ENCODE measurements at places on chromosomes 1 and 21.

- no peak for DNase-seq
Measured at GRCh38 chr21:41850085-41850484, 29.1 kb downstream of the PRDM15 start.

DNA sequence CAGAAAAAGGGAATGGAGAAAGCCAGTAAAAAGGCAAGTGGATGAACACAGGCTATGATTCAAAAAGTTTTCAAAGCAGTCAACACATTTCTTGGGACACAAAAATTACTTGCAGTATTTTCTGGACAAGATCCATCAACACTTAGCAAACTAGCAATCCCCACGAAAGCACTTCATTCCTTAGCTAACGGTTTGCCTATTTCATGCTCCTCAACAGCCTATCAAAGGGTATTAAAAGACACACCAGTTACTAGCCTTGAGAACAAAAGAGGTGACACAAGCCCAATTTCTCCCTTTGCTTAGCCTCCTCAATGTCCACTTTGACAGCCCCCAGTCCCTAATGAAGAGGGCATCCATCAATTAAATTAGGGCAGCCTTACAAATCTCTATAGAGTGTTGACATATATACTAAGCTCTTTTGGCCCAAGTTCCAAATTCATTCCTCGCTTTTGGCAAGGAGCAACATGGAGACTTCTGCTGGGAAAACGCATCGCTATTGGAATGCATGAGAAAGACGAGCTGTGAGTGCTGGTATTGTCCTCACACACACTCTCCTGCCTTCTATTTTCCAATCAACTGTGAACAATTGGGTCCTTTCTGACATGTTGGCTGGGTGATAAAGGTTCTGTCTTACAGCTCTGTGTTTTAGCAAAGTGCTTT, 180.0 kb downstream of the TNR start:
- no peak for DNase-seq

DNA sequence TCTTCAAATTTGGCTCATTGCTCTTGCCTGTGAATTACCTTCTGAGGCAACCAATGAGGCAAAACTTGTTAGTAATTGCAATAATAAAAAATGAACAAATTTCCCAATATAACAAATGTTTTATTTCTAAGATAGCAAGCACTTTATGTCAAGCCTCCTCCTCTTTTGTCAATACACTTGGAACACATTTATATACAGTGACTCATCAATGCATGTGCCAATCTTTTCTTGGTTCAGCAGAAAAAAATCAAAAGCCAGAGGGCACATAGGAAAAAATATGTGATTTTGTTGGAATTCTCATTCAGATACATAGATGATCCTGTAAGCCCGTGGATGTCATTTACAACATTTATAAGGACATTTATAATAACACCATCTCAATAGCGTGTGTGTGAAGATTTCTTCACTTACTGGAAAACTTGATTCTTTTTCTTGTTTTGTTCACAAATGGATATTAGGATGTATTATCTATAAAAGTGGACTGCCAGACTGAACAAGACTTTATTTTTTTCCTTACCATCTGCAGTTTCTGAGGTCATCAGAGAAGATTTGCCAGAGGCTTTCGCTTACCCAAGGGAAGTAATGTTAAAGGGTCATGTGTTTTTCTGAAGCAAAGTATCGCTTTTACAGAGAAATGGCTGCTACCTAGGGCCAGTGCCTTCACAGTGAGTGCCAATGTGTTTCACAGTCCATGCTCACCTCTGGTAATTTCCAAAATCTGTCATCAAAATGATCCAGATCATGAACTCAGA, 645.7 kb upstream of the PTBP2 start:
- DNase-seq: no peak

DNA sequence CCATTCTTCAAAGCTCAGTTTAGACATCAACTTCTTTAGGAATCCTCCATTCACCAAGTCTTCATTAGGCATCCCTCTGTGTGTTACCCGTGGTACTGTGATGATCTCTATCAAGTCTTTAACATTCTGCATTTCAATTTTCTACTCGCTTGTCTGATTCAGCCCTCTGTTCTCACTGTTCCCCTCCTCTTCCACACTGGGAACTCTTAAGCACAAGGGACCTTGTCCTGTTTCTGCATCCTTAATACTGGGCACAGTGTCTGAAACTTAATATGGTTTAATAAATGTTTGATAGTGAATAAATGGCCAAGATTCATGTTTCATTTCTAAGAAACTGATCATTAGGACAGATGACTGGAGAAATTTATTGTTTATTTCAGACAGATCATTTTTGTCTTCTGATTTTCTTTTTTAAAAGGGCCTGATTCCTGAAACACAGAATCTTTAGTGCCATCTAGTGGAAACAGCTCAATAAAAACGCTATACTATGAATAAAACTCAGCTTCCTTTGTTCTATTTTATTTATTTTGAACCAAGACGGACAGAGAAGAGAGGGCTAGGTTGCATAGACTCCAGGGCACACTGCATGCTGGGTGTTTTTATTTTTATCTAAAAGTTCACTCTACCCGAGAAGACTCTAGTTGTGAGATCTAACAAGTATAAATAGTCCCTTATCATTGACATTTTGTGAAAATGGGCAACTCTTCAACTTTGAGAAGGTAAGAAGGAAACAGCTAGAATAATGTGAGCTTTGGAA, 7.0 kb upstream of the TRIM45 start:
- DNase-seq: peak; percentile 2

DNA sequence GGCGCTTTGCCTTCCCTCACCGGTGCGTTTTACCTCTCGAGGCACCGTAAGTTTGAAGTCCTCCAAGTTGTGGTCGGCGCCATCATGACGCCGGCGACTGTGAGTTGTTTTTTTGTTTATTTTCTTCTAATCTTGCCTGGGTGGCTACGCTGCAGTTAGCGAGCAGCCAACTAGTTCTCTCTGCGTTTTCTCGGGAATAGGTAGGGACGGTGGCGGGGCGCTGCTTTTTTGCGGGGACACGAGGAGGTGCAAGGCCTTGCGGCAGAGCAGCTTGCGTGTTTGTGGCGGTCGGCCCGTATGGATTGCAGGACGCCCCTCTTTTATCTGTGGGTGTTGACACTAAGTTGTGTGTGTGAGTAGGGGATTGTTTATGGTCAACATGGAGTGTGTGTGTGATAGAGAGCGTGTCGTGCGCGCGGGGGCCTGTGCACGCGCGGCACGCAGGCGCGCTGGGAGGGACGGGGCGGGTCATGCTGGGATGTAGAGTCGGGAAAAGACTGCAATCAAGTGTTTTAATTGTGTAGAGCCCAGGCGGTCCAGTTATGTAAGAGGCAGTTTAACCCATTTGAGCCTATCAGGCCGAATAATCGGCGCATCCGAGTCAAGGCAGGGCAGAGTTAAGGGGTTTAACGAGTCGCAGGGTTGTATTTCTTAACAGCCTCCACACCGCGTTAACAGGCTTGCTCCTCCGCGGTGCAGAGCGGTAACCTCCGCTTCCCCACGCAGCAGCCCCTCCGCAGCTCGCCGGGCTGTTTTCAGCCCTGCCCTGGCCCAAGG, 1.2 kb upstream of the NEGR1 start:
- DNase-seq: peak; percentile 10

DNA sequence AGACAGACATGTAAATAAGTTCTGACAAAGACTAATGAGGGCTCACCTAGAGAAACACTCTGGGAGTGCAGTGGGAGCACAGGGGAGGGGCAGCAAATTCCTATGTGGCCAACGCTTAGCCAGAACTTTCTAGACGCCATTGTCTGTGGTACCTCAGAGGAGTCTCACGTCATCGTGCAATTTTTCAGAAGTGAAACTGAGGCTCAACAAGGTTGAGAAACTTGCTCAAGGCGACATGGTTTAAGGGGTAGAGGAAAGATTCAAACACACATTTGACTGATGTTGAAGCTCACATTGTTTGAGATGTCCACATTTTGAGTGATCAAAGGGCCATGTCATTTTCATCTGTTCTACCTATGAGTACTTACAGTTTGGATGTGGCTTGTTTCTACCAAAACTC, 152.6 kb upstream of the LMO4 start:
- no peak for DNase-seq

DNA sequence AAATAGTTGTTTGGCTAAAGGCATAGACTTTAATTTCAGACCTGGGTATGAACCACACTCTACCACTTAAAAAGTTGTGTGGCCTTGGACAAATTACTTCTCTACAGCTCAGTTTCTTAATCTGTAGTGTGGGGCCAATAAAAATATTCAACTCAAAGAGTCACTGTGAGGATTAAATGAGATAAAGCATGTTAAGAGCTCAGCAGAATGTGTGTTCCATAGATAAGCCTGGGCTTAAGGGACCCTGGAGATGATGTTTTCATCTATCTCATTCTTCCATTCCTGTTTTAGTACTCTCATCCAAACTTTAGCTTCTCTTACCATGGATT, 17.7 kb downstream of the S100A10 start:
- no peak for DNase-seq

DNA sequence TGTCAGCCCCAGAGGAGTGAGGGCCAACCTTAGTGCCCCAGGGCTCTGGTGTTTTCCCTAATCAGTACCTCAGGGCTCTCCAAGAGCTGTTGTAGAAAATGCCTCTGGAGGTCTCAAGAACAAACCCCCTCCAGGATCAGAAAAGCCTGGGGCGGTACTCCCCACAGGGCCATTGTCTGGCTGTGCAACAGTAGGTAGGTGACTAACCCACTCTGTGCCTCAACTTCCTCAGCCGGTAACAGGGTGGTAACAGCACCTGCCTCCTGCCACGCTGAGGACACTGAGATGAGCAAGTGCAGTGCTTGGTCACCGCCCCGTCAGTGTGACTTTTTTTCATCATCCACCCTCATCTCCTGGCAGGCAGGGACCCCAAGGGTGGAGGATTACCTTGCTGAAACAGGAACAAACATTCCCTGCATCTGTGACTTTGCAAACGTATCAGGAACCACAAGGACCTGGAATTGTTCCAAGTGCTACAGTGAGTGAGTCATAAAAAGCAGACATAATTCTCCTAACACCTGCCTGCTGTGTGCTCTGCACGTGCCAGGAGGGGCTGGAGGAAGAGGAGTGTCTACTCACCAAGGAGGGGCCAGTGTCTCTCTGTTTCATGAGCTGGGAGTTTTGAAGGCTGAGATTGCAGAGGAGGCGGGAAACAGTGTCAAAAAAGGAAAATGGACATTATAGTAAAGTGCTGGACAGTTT, 440.8 kb downstream of the NPHP4 start:
- no peak for DNase-seq

DNA sequence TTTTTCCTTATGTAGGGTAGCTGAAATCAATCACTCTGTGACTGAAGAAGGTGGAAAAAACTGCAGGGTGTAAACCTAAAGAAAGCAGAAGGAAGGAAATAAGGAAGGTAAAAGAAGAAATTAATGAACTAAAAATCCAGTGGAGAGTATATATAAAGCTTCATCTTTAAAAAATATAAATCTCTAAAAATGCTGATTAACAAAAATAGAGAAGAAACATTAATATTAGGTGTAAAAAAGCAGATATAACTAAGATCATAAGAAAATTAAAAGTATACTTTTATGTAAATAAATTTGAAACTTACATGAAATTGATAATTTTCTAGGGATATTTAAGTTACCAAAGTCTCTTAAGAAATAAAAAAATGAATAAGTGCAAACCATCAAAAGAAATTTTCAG, 159.8 kb downstream of the GALNT2 start:
- DNase-seq: no peak

- DNase-seq: no peak
Measured at GRCh38 chr1:19712928-19713327, 48.3 kb downstream of the HTR6 start.

GRCh38 chr1:221801773-221802516, 60.1 kb upstream of the DUSP10 start:
- no peak for DNase-seq

- DNase-seq: peak; percentile 8
Measured at GRCh38 chr1:64505232-64505943, 35.5 kb downstream of the CACHD1 start.

- DNase-seq: no peak
Measured at GRCh38 chr1:71088645-71089287, 7.9 kb upstream of the ZRANB2 start.

GRCh38 chr1:2495026-2495425, 18.9 kb downstream of the PLCH2 start:
- DNase-seq: no peak

DNA sequence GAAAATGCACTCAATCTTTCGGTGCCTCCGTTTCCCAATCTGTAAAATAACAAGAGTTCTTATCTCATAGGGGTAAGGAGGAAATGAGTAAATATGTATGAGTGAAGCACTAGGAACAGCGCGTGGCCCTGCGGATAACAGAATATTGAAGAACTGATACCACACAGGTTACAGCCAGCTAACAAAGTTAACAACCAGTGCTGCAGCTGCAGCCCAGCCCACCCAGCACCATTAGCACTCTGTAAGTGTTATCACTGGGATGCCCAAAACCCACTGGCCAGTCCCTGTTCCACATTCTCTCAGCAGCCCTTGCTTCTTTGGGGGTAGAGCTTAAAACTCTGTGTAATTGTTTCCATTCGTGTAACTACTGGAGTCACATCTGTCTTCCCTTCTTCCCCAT, 89.5 kb downstream of the VWA5B1 start:
- no peak for DNase-seq

- DNase-seq: no peak
Measured at GRCh38 chr21:32687643-32688345, 40.0 kb downstream of the SYNJ1 start.

DNA sequence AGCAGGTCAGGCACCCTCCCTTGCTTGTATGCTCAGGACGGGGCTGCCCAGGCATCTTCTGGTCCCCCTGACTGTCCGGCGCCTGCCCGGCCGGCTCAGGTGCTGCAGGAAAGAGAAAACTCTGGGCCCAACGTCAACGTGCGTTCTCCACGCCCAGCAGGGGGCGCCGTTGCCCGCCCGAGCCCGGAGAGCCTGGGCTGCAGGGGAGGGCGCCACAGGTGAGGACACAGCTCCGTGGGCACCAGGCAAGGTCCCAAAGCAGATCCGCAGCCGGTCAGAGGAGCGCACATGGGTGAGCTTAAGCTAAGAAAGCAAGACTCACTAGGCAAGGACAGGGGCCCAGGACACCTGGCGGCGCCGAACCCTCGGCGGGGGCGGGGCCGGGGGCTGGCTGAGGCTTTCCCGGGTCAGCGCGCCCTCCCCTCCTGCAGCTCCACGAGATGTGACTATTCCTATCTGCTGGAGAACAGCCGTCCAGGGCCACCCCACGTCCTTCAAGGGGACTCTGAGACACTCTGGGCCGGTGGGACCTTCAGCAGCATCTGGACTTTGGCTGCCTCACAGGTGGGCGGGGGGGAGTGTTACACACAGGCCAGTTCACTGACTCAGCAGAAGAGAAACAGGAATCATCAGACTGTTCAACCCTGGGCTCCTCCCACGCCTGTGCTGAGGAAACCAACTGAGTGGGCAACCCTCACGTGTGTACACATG, 29.3 kb downstream of the KRTAP10-1 start:
- peak; percentile 86 for DNase-seq
